ENCODE measurements at places on chromosomes 4 and X. TPM values are rescaled to one million over a fixed set of nuclear protein-coding genes. Genes with fewer than 3 reads are reported as not detected.

MAGEA10 gene
- not detected for total RNA-seq

RPL9 gene
- 1,260 TPM for total RNA-seq

RPS6KA6 gene
- 9.7 TPM for total RNA-seq

NSG1 gene
- 1.2 TPM for total RNA-seq

TRO gene
- total RNA-seq, result 2.1 TPM

CXCL6 gene
- total RNA-seq, result 0.19 TPM

ANXA10 gene
- 0.34 TPM for total RNA-seq

MUC7 gene
- total RNA-seq, result not detected

- DNase-seq, result no peak
Observed at GRCh38 chrX:10171249-10171648, 14.5 kb downstream of the CLCN4 start.

DNA sequence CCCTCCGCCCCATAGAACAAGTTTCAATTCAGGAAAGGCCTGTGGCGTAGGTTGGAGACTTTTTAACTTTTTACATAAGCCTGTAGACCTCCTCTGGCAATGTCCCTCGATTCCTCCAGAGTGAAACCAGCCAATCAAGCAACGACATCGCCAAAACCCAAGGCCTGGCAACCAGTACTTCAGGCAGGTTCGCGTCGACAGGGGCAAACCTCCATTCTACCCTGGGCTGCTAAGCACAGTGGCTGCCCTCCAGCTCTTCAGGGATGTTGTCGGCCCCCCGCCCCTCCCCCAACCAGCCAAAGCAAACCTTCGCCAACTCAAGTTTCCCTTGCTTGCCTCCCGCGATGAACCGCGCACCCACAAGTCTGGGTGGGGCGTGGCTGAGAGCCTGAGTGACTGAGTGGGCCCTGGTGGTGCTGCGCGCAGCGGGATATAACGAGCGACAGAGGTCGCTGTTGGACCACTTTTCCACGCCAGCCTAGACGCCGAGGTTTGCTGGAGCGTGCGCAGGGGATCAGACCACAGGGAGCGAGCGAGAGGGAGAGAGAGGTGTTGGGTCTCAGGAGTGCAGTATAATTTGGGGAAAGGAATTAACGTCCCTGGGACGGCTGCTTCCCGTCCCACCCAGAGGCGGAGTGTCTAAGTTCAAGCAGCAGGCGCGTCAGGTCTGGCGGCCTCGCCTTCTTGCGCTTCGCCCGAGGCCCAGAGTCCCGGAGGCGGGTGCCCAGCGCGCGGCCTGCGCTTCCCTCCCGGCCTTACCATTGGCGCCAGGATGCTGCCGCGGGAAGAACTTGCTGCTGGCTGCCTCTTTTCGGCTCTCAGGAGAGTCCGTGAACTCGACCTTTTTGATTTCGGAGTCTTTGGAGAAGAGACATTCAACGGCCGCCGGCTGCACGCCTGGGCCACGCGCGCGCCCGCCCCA is 9.0 kb upstream of the PITX2 start:
- DNase-seq, result peak; percentile 82

- no peak for DNase-seq
Observed at GRCh38 chrX:151031391-151031975, 48.3 kb downstream of the HMGB3 start.

GRCh38 chr4:55499495-55499894 is 47.2 kb downstream of the CLOCK start:
- no peak for DNase-seq

- no peak for DNase-seq
Observed at GRCh38 chr4:128589384-128589965, 220.0 kb upstream of the JADE1 start.

DNA sequence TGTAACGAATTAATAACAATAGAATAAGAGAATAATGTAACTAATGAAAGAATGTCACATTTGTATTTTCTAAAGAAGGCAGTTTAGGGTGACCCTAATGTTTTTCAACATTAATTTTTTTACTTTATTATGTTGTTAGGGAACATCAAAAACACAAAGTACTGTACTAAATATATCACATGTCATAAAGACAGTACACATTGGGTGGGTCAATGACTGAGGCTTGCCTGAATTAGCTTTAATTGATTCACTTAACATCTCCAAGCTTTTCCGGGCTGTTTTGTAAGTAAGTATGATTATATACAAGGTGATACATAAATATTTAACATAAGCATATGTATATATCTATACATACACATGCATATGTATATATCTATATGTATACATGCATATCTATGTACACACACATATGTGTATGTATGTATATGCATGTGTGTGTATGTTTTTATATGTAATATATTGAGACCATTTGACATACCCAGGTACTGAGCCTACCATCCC is 43.4 kb upstream of the KLF3 start:
- DNase-seq, result no peak

Data from mucosa of descending colon (tissue), 3 donors.